T-cell (primary cell): ENCODE measurements at places on chromosomes 12 and 14.
A peak's percentile ranks its signal among the peaks of the same experiment; 100 is the strongest.

GRCh38 chr14:94132285-94132887 is 3.0 kb upstream of the IFI27L2 start:
- peaks cover 7% of the 10 kb centered on the region for H3K4me1 ChIP-seq
- H3K36me3 ChIP-seq = peaks cover 7% of the 10 kb centered on the region
- H3K27me3 ChIP-seq = no peaks in the 10 kb centered on the region

DNA sequence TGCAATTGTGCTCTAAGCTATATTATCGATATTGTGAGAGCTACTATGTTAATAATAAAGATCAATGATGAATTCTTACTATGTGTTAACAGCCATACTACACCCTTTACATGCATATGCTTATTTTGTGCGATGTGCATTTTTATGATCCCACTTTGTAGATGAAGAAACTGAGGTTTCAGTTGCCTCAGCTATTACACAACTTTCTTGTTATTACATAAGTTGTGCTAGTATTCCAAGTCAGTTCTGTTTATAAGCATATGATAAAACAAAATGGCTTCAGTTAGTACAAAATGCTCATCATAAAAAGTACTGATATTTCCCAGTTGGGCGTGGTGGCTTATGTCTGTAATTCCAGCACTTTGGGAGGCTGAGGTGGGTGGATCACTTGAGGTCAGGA is 471.5 kb upstream of the DCN start:
- H3K27ac ChIP-seq = no peak overlapping the region
- H3K36me3 ChIP-seq = no peaks in the 10 kb centered on the region
- no peaks in the 10 kb centered on the region for H3K27me3 ChIP-seq
- no peak overlapping the region for H3K4me3 ChIP-seq
- DNase-seq = no peak

- H3K4me3 ChIP-seq = no peak overlapping the region
- no peak overlapping the region for H3K27ac ChIP-seq
Observed at GRCh38 chr14:72759670-72760069, 134.2 kb downstream of the DPF3 start.

- H3K36me3 ChIP-seq = no peaks in the 10 kb centered on the region
- no peaks in the 10 kb centered on the region for H3K27me3 ChIP-seq
- no peak for DNase-seq
- H3K4me3 ChIP-seq = no peak overlapping the region
- H3K27ac ChIP-seq = no peak overlapping the region
- H3K4me1 ChIP-seq = peaks cover 2% of the 10 kb centered on the region
Observed at GRCh38 chr12:26247873-26248272, 52.5 kb downstream of the SSPN start.

- H3K4me3 ChIP-seq = no peak overlapping the region
- no peak for DNase-seq
- no peak overlapping the region for H3K27ac ChIP-seq
- no peaks in the 10 kb centered on the region for H3K36me3 ChIP-seq
- H3K4me1 ChIP-seq = peaks cover 13% of the 10 kb centered on the region
- no peaks in the 10 kb centered on the region for H3K27me3 ChIP-seq
Observed at GRCh38 chr12:14260011-14260993, 105.2 kb upstream of the ATF7IP start.

DNA sequence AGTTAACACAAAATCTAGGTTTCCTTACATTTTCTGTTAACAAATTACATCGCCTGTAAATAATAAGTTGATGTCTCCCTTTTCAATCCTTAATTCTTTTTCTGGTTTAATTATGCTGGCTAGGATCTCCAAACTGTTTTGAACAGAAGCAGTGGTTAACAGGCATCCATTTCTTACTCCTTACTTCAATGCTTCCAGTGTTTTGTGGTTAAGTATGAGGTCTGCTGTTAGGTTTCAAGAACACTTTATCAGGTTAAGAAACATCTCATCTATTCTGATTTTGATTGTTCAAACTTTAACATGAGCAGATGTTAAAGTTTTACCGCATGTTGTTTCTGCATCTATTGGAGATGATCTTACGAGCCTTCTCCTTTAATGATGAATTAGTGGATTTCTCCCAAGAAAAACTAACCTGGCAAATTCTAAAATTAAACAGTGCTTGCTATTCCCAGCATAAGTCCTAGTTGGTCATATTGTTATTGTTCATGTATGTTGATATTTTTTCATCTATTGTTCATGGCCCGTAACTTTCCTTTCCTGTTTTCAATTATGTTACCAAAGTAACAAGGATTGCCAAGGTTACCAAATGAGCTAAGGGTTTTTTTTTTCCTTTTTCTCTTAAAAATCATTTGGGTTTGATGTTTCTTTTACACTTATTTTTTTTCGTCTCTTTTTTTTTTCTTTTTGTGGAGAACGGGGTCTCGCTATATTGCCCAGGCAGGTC is 33.4 kb downstream of the POLE start:
- H3K27ac ChIP-seq = no peak overlapping the region
- H3K27me3 ChIP-seq = no peaks in the 10 kb centered on the region
- H3K4me1 ChIP-seq = no peaks in the 10 kb centered on the region
- peaks cover 51% of the 10 kb centered on the region for H3K36me3 ChIP-seq
- no peak overlapping the region for H3K4me3 ChIP-seq

GRCh38 chr12:93680006-93680405 is 2.8 kb downstream of the CRADD start:
- DNase-seq = no peak
- no peak overlapping the region for H3K27ac ChIP-seq
- H3K36me3 ChIP-seq = no peaks in the 10 kb centered on the region

GRCh38 chr12:54475537-54475936 is 2.1 kb upstream of the GTSF1 start:
- H3K27ac ChIP-seq = no peak overlapping the region
- no peak for DNase-seq
- no peaks in the 10 kb centered on the region for H3K36me3 ChIP-seq
- peaks cover 7% of the 10 kb centered on the region for H3K27me3 ChIP-seq
- no peaks in the 10 kb centered on the region for H3K4me1 ChIP-seq
- no peak overlapping the region for H3K4me3 ChIP-seq

DNA sequence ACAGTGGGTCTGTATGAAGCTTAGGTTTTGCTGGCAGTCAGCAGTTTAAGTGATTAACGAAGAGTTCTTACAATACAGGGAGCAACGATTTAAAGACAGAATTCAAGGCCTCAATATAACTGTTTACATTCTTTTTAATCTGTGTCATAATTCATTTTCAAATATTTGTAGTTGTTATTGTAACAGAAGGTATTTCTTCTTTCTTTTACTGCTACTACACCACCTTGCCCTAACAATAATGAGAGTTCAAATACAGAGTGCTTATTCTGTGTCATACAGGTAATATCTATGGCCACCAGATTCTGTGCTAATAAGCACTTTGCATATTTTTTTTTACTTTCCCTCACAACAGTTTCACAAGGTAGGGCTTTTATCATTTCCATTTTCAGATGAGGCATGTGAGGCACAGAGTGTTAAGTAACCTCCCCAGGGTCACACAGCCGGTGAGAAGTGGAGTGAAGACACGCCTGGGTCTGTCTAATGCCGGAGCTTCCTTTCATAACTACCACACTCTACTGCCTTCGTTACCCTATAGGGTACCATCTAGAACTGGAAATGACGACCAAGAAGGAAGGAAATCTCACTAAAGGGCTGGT is 81.9 kb downstream of the PELI2 start:
- no peak for DNase-seq
- H3K27ac ChIP-seq = no peak overlapping the region
- H3K27me3 ChIP-seq = no peaks in the 10 kb centered on the region

DNA sequence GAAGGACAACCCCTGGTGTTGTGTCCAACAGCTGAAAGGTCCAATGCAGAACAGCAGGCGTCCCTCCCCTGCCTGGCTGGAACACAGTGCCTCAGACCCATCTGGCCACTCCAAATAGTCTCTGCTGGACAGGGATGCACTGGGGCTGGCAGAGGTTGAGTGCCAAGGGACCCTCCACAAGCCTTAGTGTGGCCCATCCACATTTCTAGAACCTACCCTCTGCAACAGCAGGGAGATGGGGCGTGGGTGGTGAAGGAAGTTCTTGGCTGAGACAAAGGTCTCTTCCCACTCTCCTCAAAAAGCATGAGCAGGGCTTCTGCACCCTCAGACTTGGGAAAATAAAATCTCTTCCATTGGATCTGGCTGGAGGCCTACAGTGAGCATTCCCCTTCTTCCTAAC is 36.5 kb downstream of the LTBP2 start:
- no peak overlapping the region for H3K4me3 ChIP-seq
- H3K4me1 ChIP-seq = peaks cover 49% of the 10 kb centered on the region
- no peak for DNase-seq
- H3K27ac ChIP-seq = no peak overlapping the region
- no peaks in the 10 kb centered on the region for H3K36me3 ChIP-seq

DNA sequence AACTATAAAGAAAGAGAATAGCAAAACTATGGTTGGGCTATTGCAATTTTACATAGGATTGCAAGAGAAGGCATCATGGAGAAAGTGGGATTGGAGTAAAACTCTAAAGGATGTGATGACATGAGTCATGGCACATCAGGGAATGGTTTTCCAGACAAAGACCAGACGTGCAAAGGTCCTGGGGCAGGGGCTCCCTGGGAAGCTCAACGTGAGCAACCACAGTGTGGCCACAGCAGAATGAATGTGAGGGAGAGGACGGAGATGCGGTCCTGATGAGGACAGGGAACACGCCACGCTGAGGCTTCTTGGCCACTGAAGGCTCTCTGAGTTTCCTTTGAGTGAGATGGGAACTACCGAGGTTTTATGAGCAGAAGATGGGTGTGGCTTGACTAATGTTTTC is 38.2 kb downstream of the FZD10 start:
- H3K27me3 ChIP-seq = no peaks in the 10 kb centered on the region
- DNase-seq = no peak
- H3K27ac ChIP-seq = no peak overlapping the region
- H3K4me1 ChIP-seq = no peaks in the 10 kb centered on the region
- H3K4me3 ChIP-seq = no peak overlapping the region
- H3K36me3 ChIP-seq = no peaks in the 10 kb centered on the region

GRCh38 chr14:93953739-93954515 is 22.4 kb downstream of the ASB2 start:
- H3K27ac ChIP-seq = peak overlapping the region; percentile 79
- H3K4me3 ChIP-seq = peak overlapping the region; percentile 45
- peaks cover 3% of the 10 kb centered on the region for H3K27me3 ChIP-seq
- H3K4me1 ChIP-seq = peaks cover 69% of the 10 kb centered on the region

DNA sequence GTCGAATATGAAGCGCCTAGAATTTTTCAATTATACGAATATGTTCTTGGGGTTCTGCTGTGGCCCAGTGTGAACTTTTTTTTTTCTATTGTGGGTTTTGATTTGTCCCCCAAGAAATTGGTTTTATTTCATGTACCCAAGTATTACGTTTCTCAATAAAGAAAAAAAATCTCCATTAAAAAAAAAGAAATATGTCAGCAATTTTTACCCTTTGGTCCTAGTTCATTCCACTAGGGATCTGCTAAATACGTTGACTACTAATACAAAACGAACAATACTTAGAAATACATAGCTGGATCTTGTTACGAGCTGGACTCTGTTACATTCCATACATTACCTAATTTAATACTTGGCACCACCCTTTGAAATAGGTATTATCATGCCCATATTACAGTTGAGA is 216.9 kb downstream of the SLC16A7 start:
- DNase-seq = no peak
- no peak overlapping the region for H3K4me3 ChIP-seq
- no peaks in the 10 kb centered on the region for H3K27me3 ChIP-seq
- H3K27ac ChIP-seq = no peak overlapping the region
- no peaks in the 10 kb centered on the region for H3K36me3 ChIP-seq

DNA sequence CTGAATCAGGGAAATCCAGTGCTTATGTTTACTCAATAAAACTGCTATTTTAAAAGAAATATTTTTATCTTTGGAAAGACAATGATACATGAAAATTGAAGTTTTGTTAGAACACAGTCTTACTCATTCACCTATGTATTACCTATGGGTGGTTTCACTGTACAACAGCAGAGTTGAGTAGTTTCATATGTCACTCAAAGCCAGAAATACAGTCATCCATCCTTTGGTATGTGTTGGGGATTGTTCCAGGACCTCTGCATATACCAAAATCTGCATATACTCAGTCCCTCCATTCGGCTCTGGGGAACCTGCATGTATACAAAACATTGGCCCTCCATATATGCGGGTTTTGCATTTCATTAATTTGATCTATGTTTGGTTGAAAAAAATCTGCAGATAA is 190.6 kb downstream of the GPHN start:
- no peak overlapping the region for H3K4me3 ChIP-seq
- no peaks in the 10 kb centered on the region for H3K27me3 ChIP-seq
- no peak for DNase-seq

- no peaks in the 10 kb centered on the region for H3K4me1 ChIP-seq
- H3K27ac ChIP-seq = no peak overlapping the region
Observed at GRCh38 chr12:70551731-70552130, 85.5 kb downstream of the PTPRB start.

DNA sequence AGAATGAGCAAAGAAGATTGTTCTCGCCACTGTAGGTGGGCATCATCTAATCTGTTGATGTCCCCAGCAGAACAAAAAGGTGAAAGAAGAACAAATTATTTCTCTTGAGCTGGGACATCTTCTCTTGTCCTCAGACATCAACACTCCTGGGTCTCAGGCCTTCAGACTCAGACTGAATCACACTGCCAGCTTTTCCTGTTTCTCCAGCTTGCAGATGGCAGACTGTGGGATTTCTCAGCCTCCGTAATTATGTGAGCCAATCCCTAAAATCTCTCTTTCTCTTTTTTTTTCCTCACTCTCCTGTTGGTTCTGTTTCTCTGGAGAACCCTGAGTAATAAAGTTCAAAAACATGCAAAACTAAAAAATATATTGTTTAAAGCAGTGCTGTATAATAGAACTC is 3.7 kb upstream of the TMPRSS12 start:
- H3K36me3 ChIP-seq = no peaks in the 10 kb centered on the region
- no peak overlapping the region for H3K4me3 ChIP-seq
- no peaks in the 10 kb centered on the region for H3K4me1 ChIP-seq
- no peak overlapping the region for H3K27ac ChIP-seq

DNA sequence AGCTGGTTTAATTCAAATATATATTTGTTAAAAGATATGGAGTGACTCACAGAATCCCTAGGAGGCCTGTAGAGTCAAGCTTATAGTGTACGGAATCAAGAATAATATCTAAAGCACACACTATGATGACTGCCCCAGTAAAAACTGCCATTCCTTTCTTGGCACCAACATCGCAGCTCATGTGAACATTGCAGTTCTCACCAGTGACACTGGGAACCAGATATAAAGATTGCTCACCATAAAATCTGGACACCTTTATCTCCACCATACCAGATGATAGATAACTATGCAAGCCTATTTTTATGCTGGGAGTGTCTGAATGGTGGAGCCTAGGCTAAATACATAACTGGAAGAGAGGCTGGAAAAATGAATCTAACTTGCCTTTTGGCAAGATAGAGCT is 463.9 kb upstream of the TBX3 start:
- H3K27ac ChIP-seq = no peak overlapping the region
- H3K27me3 ChIP-seq = no peaks in the 10 kb centered on the region

- DNase-seq = no peak
- H3K27ac ChIP-seq = no peak overlapping the region
- no peak overlapping the region for H3K4me3 ChIP-seq
- no peaks in the 10 kb centered on the region for H3K27me3 ChIP-seq
- H3K36me3 ChIP-seq = no peaks in the 10 kb centered on the region
Observed at GRCh38 chr14:24070285-24071143, 848 bp upstream of the CPNE6 start.

- no peaks in the 10 kb centered on the region for H3K36me3 ChIP-seq
- peaks cover 13% of the 10 kb centered on the region for H3K27me3 ChIP-seq
- no peak overlapping the region for H3K27ac ChIP-seq
- H3K4me1 ChIP-seq = no peaks in the 10 kb centered on the region
- DNase-seq = no peak
- no peak overlapping the region for H3K4me3 ChIP-seq
Observed at GRCh38 chr14:69298131-69299071, 38.4 kb downstream of the GALNT16 start.
